ENCODE measurements at places on chromosomes 3 and 15.

GRCh38 chr3:62403765-62404164 lies 30.4 kb upstream of the FEZF2 start:
- no peak for DNase-seq

DNA sequence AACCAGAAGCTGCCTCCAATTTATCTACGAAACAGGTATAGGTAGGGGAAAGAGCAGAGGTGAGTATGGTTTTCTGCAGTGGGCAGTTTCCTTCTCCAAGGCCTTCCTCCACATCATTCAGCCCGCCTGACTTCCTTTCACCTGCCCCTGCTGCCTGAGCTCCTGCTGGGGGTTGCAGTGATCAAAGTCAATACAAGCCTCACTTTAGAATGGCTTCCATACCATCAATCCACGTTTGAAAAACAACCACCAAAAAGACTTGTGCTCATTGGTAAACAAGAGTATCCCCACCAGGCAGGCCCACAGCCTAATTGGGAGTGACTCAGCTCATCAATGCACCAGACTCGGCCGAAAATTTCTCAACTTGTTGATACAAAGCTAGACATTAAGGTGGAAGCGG lies 159.9 kb downstream of the MAGI1 start:
- DNase-seq = no peak

GRCh38 chr3:123169492-123169929 lies 32.2 kb upstream of the SEC22A start:
- no peak for DNase-seq

DNA sequence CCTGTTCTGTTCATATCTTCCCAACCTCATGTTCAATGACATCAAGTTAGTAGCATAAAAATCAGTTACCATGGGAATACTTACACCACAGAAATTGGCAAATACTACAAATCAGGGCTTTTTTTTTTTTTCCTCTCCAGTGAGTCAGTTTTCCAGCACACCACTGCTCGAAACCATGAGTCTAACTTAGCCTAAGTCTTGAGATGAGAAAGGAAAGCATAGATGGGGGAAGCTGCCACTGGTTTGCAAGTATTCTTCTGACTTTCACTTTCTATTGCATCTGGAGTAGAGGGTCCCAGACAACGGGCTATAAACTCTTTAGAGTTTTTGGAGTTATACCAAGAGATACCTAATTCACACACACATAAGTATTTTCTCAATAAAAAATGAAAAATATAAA lies 416.1 kb upstream of the LMCD1 start:
- no peak for DNase-seq

DNA sequence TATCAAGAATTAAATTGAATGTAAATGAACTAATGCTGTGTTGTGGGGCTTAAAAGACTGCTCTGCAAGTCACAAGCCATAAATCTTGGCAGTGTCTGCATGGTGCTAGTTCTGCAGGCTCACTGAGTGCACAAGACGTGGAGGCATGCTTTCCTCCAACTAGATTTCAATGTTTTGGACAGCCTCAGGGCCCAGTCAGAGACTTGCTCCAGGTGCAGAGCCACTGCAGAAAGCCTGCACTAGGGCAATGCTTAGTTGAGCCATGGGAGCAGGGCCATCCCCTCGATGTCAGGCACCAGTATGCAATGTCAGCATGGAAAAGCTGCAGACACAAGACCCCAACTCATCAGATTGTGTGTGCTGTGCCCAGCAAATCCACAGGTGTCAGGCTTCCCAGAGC lies 234.5 kb upstream of the CDIN1 start:
- no peak for DNase-seq

- no peak for DNase-seq
Observed at GRCh38 chr3:197431346-197431910, 124.3 kb downstream of the BDH1 start.

DNA sequence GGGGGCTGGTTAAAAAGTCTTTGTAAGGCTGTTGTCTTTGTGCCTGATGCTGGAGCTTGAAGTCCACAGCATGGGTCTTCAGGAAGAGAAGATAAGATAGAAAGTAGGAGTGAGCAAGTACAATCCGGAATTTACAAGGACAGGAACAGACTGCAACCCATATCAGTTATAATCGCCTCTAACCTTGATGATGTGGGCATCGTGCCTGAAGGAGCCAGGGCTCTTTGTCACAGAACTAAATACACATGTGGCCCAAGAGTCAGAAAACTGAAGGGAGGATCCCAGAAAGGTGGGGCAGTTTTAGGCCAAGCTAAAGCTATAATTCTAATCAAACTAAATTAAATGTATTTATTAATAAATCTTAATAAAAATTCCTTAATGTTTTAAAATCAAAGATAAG lies 132.2 kb downstream of the TMCO5A start:
- DNase-seq = no peak

- no peak for DNase-seq
Observed at GRCh38 chr3:3509665-3510064, 289.6 kb upstream of the LRRN1 start.

GRCh38 chr3:32354362-32354778 lies 37.3 kb upstream of the CMTM7 start:
- DNase-seq = peak; percentile 9

DNA sequence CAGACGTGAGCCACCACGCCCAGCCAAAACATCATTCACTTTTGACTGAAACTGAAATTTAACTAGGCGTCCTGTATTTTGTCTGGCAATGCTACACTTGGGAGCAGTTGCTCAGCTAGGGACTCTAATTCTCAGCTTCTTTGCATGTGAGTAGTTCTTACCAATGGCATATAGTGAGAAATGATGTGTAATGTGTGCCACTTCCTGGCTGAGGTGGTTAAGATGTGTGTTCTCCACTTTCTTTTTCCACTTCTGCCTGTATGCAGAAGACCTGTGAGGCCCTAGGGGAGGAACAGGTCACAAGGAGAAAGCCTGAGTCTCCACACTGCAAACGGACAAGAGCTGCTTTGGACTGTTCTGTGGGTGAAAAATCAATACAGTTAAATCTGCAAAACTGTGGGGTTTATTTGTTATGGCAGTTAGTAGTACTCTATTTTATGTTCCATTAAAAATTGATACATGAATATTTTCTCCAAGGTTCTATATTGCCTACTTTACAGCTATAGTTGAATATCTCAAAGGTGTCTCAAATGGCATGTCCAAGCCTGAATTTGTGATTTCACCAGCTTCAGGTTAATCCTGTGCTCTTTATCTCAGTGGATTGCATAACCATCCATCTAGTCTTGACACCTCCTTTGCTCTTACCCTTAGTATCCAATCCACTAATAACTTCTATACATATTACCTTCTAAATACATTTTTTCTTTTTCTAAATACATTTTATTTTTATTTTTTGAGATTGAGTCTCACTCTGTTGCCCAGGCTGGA lies 59.3 kb downstream of the NR1D2 start:
- DNase-seq = no peak

DNA sequence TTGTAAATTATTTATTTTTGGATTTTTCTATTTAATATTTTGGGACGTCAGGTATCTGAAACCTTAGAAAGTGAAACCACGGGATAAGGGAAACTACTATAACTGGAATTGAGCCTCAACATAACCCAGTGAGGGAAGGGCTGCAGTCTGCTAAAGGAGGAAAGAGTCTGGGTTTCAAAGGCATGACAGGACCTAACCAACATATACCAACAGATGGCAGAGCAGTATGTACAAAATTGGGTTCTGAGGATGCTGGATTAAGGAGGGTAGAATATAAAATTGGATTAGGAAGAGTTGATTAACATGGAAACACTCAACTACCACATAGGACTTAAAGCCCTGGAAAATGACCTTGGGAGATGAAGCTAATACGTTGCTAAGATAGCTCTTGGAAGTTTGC lies 603.5 kb downstream of the MECOM start:
- DNase-seq = no peak

GRCh38 chr15:25932696-25933095 lies 69.6 kb upstream of the ATP10A start:
- DNase-seq = no peak

DNA sequence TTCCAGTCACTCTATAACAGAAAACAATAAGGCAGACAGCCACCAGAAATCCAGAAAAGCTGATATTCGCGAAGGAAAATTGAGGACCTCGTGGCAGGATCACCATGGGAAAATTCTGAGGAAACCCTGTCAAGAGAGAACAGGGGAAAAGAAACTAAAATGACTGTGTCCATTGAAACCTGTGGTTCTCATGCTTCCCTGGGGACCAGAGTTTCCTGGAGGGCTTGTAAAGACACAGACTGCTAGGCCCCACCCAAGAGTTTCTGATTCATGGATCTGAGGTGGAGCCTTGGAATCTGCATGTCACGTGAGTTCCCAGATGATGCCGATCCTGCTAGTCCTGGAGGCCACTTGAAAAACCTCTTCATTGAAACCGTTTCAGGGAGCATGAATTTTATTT lies 420.5 kb downstream of the EPHB1 start:
- DNase-seq = no peak

DNA sequence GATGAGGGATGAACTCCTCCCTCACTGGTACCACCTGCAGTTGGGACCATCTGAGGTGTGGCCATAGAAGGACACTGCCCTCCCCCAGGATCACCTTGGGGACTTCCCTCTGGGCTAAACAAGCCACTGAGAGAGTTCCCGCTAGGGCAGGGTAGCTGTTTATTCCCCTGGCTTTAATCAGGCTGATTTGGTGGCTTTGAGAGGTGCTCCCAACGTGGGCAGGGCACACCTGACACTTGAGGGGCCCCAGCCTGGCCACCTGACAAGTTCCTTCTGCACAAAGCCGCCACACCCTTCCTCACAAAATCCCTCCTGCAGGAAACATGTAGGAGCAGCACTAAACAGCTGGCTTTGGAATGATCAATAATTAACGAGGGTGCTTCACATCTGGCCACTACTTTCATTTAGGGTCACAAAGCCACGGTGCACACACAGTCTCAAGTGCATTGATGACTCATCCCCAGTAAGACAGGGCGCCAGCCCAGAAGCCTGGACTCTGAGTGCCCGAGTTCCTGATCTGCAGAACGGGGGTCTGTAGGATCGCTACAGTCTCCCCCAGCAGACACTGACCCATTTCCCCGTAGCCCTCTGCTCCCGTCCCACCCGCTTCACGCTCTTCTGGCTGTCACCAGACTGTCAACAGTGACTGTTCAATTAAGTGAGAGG lies 75.1 kb downstream of the ATP10A start:
- no peak for DNase-seq

- DNase-seq = peak; percentile 48
Observed at GRCh38 chr15:55789066-55789660, 46.2 kb upstream of the PRTG start.

DNA sequence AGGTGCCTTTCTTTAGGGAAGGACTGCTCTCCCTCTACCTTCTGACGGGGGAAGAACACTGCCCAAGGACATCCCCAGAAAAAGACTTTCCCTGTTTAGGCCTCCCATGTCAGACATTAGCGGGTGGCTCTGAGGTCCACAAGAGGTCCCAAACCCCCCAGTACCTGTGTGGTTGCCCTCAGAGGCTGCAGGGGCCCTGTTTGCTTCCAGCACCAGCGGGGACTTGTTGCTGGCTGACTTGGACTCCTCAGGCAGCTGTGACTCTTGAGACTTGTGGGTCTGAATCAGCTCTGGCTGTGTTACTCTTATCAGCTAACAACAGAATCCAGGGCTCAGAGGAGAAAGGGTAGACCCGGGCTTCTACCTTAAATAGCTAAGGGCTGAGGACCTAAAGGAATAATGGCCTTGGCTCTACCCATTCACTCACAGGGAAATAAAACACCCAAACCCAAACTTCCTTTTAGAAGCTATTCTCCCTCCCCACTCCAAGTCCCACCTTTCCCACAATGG lies 39.2 kb downstream of the SEMA3G start:
- peak; percentile 84 for DNase-seq

- DNase-seq = no peak
Observed at GRCh38 chr15:60223176-60223575, 174.6 kb downstream of the ANXA2 start.

- peak; percentile 90 for DNase-seq
Observed at GRCh38 chr3:50272911-50273688, 4.2 kb downstream of the SEMA3B start.

- DNase-seq = no peak
Observed at GRCh38 chr3:41143421-41144031, 55.8 kb upstream of the CTNNB1 start.

GRCh38 chr3:117958027-117958426 lies 1076.6 kb downstream of the IGSF11 start:
- DNase-seq = no peak

DNA sequence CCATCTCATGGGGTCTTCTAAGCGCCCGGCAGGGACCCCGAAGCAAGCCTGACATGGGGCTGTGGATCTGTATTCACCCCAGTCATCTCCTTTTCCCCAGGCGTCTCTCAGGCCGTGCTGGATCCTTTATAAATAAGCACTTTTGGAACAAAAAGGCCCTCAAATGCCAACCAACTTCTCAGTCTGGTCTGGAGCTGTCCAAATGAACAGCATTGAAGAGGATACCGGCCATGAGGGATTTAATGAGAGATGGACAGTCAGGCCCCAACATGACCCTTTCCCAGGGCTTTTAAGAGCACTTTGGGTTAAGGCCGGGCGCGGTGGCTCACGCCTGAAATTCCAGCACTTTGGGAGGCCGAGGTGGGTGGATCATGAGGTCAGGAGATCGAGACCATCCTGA lies 89.2 kb upstream of the SPATA12 start:
- DNase-seq = no peak

DNA sequence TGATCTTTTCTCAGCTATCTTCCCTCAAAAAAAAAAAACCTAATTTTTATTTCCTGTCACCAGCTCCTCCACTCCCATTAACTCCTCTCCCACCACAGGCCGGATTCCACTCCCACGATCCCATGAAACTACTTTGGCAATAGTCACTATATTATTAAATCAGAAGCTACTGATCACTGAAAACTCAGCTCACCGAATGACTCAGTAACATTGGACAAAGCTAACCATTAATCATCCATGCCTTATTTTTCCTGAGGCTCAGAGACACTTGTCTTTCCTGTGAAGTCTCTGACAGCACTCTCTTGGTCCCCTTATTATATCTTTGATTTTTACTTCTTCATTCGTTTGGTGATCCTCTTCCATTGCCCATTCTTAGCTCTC lies 260.2 kb downstream of the CGGBP1 start:
- no peak for DNase-seq

DNA sequence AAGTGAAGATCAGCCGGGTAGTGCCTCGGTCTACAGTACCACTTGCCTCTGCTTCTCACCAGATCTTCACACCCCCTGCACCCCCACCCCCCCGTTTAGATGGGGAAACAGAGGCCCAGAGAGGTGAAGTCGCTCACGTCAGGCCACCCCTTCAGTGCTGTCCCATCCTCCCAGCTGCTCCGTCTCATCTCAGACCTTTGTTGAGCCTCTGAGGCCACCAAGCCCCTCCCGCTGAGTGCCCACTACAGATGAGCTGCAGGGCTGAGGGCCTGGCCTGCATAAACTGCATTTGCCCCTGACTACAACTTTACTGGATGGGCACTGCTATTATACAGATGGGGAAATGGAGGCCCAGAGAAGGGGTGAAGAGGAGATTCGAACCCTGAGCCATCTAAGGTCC lies 35.8 kb downstream of the ADAMTS7 start:
- DNase-seq = no peak

GRCh38 chr3:136920904-136921611 lies 36.7 kb upstream of the IL20RB start:
- no peak for DNase-seq

- DNase-seq = no peak
Observed at GRCh38 chr3:54358969-54359694, 236.8 kb downstream of the CACNA2D3 start.

GRCh38 chr15:85488997-85489396 lies 108.6 kb downstream of the AKAP13 start:
- DNase-seq = no peak

- no peak for DNase-seq
Observed at GRCh38 chr3:63762934-63763550, 56.1 kb upstream of the C3orf49 start.

GRCh38 chr3:70603103-70603502 lies 290.7 kb upstream of the MDFIC2 start:
- DNase-seq = no peak

GRCh38 chr3:183339461-183340086 lies 86.5 kb downstream of the B3GNT5 start:
- DNase-seq = no peak
